ENCODE measurements at places on chromosomes 5 and 9. TPM values are rescaled to one million over a fixed set of nuclear protein-coding genes. Genes with fewer than 3 reads are reported as not detected.

DNA sequence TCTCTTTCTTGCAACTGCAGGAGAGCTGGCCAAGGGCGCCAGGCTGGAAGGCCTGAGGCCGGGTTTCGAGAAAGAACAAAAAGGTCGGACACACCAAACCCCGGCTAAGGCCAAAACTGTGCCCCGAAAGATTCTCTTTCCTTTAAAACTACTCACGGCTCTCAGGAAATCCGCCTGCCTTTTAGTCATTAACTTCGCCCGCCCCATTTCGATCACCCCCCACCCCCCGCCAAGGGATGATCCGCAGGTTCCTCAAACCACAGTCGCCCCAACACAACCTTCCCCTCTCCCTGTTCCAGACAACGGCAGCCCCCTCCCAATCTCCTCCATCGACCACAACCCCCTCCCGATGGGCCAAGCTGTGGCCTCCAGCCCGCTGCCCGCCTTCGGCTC lies 536 bp downstream of the FEM1C start:
- H3K4me1 ChIP-seq: peaks cover 40% of the 10 kb centered on the region
- no peaks in the 10 kb centered on the region for H3K27me3 ChIP-seq
- peak overlapping the region; percentile 78 for H3K4me3 ChIP-seq
- no peaks in the 10 kb centered on the region for H3K36me3 ChIP-seq
- DNase-seq: no peak
- peak overlapping the region; percentile 99 for H3K27ac ChIP-seq

PCDHGB6 gene
- 2.9 TPM for total RNA-seq

RAD17 gene
- total RNA-seq: 9.8 TPM

DNA sequence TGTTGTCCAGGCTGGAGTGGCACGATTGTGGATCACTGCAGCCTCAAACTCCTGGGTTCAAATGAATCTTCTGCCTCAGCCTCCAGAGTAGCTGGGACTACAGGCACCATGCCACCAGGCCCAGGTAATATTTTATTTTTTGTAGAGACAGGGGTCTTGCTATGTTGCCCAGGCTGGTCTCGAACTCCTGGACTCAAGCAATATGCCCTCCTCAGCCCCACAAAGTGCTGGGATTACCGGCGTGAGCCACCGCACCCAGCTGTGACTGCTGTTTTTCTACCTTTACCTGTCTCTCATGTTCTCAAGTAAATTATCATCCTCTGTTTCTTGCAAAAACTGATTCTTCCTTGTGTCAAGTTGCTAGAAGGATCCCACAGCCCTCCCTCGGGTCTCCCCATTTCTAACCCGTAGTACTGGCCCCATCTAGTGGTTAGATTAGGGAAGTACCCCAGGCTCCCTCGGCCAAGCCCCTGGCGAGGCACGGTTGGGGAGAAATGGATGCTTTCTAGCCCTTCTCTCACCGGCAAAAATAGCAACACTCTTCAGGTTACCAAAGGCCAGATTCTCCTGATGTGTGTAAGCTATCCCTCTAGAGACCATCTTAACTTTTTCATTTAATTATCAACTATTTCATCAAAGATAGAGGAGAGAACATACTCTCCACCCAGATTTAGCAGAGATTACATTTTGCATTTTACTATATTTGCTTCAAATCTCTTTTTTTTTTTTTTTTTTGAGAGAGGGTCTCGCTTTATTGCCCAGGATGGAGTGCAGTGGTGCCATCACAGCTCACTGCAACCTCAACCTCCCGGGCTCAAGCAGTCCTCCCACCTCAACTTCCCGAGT lies 19.2 kb upstream of the TOR1B start:
- H3K27ac ChIP-seq: no peak overlapping the region
- peak; percentile 66 for DNase-seq
- H3K36me3 ChIP-seq: no peaks in the 10 kb centered on the region
- no peaks in the 10 kb centered on the region for H3K27me3 ChIP-seq
- H3K4me3 ChIP-seq: no peak overlapping the region

GRCh38 chr5:111680737-111681413 lies 76.1 kb downstream of the NREP start:
- H3K4me1 ChIP-seq: no peaks in the 10 kb centered on the region
- no peak overlapping the region for H3K27ac ChIP-seq
- no peaks in the 10 kb centered on the region for H3K27me3 ChIP-seq
- H3K4me3 ChIP-seq: peak overlapping the region; percentile 5

Measured in right lobe of liver (tissue), 6 donors.